ENCODE measurements at places on chromosomes 7 and 10. TPM values are rescaled to one million over a fixed set of nuclear protein-coding genes. Genes with fewer than 3 reads are reported as not detected.

HOXA10 gene
- total RNA-seq: 114 TPM

ZNF853 gene
- total RNA-seq: 18.6 TPM

ACHE gene
- 10.7 TPM for total RNA-seq

GRCh38 chr7:155322530-155322929, 24.9 kb downstream of the INSIG1 start:
- DNase-seq: no peak
- no peaks in the 10 kb centered on the region for H3K36me3 ChIP-seq
- H3K27me3 ChIP-seq: no peaks in the 10 kb centered on the region

MUC12 gene
- 0.29 TPM for total RNA-seq

PON1 gene
- total RNA-seq: not detected

BMPR1A gene
- total RNA-seq: 27.6 TPM

NUTM2A gene
- total RNA-seq: not detected

CALD1 gene
- 569 TPM for total RNA-seq

PHYHIPL gene
- total RNA-seq: 0.12 TPM

GRCh38 chr7:2494191-2495130, 18.3 kb upstream of the GRIFIN start:
- no peak for DNase-seq
- no peaks in the 10 kb centered on the region for H3K27me3 ChIP-seq
- no peak overlapping the region for H3K4me3 ChIP-seq
- H3K4me1 ChIP-seq: no peaks in the 10 kb centered on the region

GRCh38 chr7:130925136-130925794, 191.3 kb upstream of the KLF14 start:
- no peak overlapping the region for H3K27ac ChIP-seq
- H3K27me3 ChIP-seq: no peaks in the 10 kb centered on the region
- H3K36me3 ChIP-seq: no peaks in the 10 kb centered on the region
- no peaks in the 10 kb centered on the region for H3K4me1 ChIP-seq
- DNase-seq: no peak
